Stimulated activated CD8-positive, alpha-beta memory T cell treated with anti-CD3 and anti-CD28 coated beads, Interleukin-7, amount 100 ng/mL, for 1 hour (primary cell): ENCODE measurements at places on chromosomes 12 and 14.

- DNase-seq, result no peak
Observed at GRCh38 chr12:131208425-131208824, 254.7 kb downstream of the ADGRD1 start.

GRCh38 chr14:51481643-51482042 lies 170.1 kb upstream of the FRMD6 start:
- no peak for DNase-seq

- no peak for DNase-seq
Observed at GRCh38 chr14:59633486-59633885, 56.9 kb upstream of the CCDC175 start.

DNA sequence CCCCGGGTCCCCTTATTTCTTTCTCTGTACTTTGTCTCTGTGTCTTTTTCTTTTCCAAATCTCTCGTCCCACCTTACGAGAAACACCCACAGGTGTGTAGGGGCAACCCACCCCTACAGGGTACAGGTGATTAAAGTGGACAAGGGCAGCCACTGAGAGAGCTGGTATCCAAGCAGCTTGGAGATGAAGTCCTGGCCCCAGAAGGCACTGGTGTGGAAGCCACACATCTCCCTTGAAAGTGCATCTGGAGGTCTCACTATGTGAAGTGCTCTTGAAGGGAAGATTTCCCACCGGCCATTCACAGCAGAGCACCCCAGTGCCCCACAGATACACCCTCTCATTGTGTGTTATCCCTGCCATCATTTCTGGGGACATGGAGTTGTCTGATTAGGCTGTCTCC lies 6.3 kb upstream of the BICD1 start:
- no peak for DNase-seq
